ENCODE measurements at places on chromosomes 3 and 15.

- DNase-seq = no peak
Measured at GRCh38 chr3:105233010-105233409, 133.7 kb upstream of the ALCAM start.

GRCh38 chr3:13963137-13963886 is 83.4 kb upstream of the WNT7A start:
- DNase-seq = no peak

DNA sequence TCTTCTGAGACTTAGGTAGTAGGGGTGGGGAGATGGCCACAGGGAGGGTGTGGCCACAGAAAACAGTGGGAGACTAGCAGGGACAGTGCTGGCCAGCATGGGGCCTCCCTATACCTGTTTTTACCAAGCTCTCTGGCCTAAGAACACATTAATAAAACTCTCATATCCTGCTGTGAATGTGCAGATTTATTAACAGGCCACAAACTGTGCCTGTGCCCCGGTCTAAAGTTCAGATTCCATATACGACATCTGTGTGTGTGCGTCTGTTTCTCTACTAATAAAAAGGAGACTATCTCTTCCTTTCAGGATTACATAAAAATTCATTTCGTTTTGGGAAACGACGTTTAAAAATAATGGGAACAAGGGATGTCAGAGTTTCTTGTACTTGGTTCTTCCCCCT is 92.8 kb upstream of the ADAMTS17 start:
- DNase-seq = no peak

DNA sequence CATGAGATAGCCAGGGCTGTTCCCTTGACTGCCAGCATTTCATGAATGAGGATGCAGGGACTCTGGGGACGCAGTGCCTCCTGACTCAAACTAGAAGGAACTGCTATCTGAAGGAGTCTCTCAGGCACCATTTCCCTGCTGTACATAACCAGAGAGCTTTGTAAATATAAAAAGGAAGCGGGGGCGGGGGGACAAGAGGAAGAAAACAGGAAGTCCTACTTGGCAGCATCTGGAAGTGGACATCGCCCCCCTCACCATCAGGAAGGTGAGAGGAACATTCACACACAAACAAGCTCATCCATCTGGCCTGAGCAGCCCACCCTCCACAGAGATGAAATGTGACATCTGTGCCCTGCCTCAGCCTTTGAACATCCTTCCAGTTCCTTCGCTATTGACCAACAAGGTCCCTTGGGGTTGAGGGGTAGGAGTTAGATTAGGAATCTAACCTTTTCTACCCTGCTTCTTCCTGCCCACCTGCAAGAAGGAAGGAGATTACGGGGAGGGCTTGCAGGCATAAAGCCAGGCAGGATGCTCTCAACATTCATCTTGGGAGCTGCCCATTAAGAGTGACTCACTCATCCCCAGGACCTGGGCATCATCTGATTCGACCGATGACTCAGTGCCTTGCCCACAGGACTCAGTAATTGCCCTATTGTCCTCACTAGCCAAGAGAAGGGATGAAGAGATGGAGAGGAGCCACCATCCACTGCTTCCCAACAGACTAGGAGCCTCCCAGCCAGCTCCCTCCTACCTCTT is 31.9 kb downstream of the SH3BP5 start:
- DNase-seq = no peak

DNA sequence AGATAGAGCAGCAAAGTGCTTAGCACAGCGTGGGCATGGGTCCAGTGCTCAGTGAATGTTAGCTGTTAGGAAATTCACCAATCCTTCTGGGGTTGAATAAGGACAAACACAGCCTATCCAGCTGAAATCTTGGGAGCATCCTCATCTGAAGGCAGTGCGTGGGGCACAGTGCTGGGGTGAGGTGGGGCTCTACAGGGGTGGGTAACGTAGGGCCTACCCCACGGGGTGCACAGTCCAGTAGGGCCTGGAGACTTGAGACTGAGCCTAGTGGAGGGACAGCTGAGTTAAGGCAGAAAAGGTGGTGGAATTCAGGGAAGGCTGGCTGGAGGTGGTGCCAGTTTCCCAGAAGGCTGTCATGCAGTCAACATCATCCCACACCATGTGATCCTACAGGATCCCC is 73.0 kb downstream of the ISG20 start:
- no peak for DNase-seq

GRCh38 chr3:24483873-24484272 is 10.8 kb downstream of the THRB start:
- no peak for DNase-seq

- no peak for DNase-seq
Measured at GRCh38 chr3:113758389-113759024, 11.7 kb downstream of the ATP6V1A start.

- peak; percentile 12 for DNase-seq
Measured at GRCh38 chr3:27521179-27521871, 37.1 kb upstream of the SLC4A7 start.

GRCh38 chr15:61396235-61396919 is 167.3 kb upstream of the RORA start:
- DNase-seq = no peak

- DNase-seq = no peak
Measured at GRCh38 chr15:84785053-84785452, 32.1 kb upstream of the ALPK3 start.

DNA sequence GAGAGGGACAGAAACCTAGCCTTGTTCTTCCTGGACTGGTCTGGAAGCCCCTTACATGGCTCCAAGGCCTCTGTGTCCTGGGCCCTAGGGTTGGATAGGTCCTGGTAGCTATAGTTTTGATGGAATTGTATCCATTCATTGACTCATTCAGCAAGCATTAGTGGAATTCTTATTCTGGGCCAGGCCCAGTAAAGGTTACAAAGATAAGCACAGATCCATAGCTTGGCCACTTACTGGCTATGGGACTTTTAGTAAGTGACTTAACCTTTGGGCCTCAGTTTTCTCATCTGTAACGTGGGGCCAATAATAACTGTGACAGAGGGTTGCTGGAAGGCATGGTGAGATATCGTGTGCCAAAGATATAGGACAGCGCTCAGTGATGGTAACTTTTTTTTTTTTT is 13.6 kb upstream of the DAG1 start:
- DNase-seq = no peak

- no peak for DNase-seq
Measured at GRCh38 chr3:192597506-192597905, 129.8 kb downstream of the FGF12 start.

GRCh38 chr3:126684218-126684751 is 19.8 kb upstream of the CHCHD6 start:
- no peak for DNase-seq
